C1 segment of cervical spinal cord (tissue), 14 donors: ENCODE measurements at places on chromosomes 3 and 15.

- DNase-seq: peak; percentile 5
Observed at GRCh38 chr3:194401868-194402329, 2.8 kb upstream of the GP5 start.

DNA sequence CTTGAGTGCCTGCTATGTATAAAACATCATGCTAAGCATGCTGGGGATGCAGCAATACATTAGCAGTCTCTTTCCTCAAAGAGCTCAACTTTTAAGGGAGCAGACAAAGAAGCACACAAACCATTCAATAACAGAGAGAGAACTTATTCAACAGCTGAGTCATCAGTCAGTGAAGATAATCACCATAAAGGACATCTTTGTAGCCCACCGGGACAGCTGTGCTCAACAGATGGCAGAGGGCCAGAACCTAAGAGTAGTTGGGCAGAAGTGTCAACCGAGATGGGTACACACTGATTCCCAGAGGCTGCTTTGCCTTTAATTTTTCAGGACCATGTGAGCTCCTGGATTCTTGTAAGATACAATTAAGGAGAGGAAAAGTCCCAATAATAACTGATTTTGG is 4.2 kb upstream of the RAB8B start:
- no peak for DNase-seq

GRCh38 chr3:103127737-103128136 is 692.9 kb downstream of the ZPLD1 start:
- no peak for DNase-seq

DNA sequence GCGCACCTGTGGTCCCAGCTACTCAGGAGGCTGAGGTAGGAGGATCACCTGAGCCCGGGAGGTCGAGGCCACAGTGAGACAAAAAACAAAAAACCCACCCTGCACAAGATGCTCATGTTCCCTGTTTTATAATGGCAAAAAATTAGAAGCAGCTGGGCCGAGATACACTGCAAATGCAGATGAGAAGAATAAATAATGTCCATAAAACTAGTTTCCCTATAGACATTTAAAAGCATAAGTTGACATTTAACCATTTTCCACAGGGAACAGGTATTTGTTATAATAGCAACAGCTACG is 537 bp upstream of the SCAP start:
- DNase-seq: no peak

DNA sequence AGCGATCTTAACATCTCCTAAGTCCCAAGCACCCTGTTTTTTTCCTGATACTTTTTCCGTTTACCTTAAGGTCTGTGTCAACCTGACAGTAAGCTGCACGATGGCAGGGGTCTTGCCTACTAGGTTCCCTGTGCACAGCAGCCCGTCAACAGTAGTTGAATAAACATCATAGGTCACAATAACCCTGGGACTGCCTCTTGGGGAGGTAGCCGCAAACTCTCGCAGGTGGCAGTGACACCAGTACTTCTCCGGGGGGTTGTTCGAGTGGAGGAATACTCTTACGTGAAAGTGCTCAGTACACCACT is 365 bp upstream of the PDCD6IP start:
- no peak for DNase-seq

GRCh38 chr15:90286678-90287077 is 21.2 kb downstream of the NGRN start:
- no peak for DNase-seq

GRCh38 chr3:44429459-44429858 is 48.0 kb downstream of the ZNF445 start:
- no peak for DNase-seq

GRCh38 chr3:152405915-152406802 is 137.4 kb downstream of the MBNL1 start:
- DNase-seq: no peak

DNA sequence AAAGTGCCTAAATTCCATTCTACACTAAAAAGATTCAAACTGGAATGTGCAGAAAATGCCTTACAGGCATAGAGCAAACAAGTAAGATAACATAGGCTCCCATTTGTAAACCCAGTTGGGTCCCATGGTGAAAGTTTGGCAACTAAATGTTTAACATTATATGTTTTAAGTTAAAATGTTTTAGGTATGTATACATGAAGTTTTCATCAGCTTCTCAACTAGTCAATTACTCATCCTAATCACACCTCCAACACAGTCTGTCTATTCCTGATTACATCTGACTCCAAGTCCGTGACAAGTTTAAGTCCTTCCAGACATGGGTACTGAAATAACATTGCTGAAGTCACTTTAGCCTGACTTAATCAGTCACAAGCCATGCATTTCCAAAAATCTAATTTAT is 25.0 kb downstream of the MYLK start:
- no peak for DNase-seq

- no peak for DNase-seq
Observed at GRCh38 chr3:84989102-84989501, 30.3 kb downstream of the CADM2 start.

- no peak for DNase-seq
Observed at GRCh38 chr3:100277255-100277800, 16.5 kb downstream of the TBC1D23 start.

GRCh38 chr3:45940004-45940780 is 3.1 kb upstream of the CXCR6 start:
- no peak for DNase-seq

DNA sequence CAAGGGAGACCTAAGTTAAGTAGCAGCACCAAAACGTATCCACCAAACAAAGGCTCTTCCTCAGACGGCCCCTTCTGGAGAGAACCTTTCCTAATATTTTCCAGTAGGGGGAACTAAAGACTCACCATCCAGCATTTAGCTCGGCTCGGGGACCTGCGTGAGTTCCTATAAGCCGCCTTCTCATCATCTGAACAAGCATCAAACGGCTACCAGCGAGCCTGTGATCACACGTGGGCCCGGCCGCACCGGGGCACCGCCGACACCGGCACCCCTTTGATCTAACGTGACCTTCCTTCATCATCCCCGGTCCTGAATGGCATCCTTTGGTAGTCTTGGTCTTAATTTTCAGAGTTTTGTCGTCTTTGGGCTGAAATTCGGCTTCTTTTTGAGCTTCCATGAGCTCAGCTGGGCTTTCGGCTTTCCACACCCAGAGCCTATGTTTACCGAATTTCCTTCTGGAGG is 1.4 kb upstream of the ROBO2 start:
- peak; percentile 63 for DNase-seq

DNA sequence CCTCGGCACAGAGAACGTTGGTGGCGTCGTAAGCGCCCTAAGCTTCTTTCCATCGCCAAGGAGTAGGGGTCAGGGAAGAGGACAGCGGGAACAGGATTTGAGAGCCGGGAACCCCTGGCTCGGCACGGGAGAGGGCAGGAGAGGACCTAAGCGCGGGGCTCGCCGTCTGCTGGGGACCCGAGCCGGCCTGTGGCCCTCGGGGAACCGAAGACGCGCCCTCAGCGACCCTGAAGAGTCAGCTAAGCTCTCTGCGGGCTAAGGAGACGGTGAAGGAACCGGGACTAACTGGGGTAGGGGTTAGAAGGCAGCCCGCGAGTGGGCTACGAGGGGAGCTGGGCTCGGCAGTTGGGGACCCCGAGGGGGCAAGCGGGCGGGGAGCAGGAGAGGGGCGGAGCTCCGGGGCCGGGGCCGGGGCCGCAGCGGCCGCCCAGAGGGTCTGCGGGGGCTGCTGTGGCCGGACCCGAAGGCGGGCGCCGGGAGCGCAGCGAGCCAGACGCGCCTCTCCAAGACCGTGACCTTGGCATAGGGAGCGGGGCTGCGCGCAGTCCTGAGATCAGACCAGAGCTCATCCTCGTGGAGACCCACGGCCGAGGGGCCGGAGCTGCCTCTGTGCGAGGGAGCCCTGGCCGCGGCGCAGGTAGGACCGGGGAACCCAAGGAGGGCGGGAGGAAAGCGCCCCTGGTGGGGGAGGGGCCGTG is 574 bp downstream of the CASR start:
- DNase-seq: no peak

- no peak for DNase-seq
Observed at GRCh38 chr3:153614140-153614539, 452.1 kb downstream of the RAP2B start.

- no peak for DNase-seq
Observed at GRCh38 chr3:173733029-173733652, 335.6 kb downstream of the NLGN1 start.

GRCh38 chr3:24506966-24507775 is 12.5 kb upstream of the THRB start:
- no peak for DNase-seq

DNA sequence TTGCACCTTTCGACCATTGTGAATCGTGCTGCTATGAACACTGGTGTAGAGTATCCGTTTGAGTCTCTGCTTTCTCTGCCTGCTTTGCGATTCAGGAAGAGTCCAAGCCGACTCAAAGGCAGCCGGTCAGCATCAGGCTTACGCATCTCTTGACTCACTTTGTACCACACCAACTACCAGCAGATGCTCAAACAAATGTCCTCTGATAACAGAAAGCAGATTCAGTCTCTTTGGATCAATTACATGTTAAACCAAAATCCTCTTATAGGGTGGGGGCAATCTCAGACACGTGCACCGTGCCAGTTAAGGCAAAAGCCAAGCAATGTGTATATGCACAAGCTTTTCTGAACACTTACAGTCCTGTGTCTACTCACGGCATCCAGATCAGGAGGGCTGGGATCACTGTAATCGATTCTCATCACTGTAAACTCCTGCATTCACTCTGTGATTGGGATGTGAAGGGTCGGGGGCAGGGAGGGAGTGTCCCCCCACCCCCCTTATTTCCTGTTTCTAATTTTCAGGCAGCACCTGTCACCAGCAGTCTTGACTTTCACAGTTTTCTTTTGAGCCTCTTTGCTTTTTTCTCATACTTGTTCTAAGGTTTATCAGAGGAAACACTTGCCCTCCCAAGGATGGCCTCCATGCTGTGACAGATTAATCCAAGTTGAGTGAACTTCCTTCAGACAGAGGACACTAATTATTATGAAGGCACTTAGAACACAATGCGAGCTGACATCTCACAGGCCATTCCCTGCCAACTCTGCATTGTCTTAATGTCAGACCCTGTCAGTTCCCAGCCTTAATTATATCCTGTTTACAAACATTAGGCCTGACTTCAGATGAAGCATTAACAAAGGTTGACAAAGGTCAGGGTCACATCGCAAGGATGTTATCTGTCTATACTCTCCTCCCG is 153.5 kb downstream of the MECOM start:
- DNase-seq: no peak

DNA sequence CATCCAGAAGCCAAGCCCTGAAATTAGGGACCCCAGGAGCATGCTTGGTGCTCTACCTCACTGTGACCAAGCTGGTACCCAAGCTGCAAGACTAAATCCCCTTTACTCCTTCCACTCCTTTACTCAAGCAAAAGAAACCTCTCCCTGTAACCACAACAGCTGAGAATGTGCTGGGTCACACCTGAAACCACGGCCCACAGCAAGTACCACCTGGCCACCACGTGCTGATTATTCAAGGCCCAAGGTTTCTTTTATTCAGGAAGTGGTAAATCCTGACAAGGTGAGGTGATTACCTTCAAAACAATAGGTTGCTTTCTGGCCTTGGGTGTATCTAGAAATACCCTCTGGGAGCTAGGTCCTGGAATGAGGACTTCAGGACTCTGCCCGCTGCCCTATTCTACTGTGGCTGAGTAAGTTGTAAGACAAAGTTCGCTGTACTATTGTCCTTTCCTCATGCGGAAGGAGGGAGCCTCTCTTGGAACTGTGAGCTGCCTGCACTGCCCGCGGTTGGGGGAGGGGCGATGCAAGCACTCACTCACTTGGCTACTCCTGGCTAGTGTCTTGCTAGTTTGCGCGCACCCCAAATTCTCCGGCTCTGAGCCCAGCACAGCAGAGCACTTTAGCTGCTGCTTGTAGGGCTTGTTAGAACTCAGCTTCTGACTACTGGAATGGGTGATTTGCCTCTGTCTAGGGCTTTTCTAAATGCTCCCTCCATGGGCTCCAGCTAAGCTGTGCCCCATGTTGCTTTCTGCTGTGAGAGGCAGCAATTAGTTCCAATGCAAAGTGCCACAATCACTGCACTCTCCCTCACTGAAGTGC is 487.1 kb upstream of the CNTN3 start:
- no peak for DNase-seq

- DNase-seq: no peak
Observed at GRCh38 chr3:4520033-4520816, 27.1 kb downstream of the ITPR1 start.

DNA sequence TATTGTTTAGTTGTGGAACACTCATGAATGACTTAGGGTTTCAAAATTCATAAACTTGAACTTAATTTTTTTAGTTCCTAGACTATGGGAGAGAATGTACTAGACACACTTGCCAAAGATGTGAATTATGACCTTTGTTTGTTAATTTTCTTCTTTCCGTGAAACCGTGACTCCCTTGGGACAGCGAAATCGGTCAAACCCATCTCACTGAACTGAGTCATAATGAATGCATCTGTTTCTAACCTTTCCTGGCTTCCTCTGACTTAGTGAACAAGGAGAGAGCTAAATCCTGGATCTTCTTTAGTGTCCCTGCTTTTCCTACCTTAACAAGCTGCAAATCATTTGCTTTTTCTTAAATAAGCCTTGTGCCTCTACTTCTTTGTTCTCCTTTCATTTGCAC is 85.5 kb downstream of the LARS2 start:
- DNase-seq: no peak

GRCh38 chr15:54594115-54594514 is 602.6 kb downstream of the RSL24D1 start:
- no peak for DNase-seq

DNA sequence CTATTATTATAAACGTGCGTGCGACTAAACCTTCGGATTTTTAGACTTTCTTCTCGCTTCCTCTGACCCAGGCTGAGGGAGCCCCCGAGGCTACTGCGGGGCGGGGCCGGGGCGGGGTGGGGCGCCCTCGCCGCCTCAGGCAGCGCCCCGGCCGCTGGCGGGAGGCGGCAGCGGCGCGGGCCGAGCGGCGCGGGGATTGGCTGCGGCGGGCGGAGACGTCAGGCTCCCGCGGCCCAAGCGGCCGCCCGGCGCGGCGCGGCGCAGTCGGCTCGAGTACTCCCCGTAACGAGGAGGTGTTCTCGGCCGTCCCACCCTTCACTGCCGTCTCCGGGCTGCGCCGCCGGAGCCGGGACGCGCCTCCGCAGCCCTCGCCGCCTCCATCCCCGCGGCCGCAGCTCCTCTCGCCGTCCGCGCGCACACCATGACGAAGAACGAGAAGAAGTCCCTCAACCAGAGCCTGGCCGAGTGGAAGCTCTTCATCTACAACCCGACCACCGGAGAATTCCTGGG is at the start of gene ATP1B3:
Gene ATP1B3 (plus strand): TSS at position 263 of the 510 bp plus-strand sequence. CDS start 159 bp downstream, at position 422.
- peak; percentile 40 for DNase-seq

GRCh38 chr3:36893137-36893557 is 51.7 kb downstream of the TRANK1 start:
- no peak for DNase-seq

GRCh38 chr3:156093964-156094363 is 26.4 kb upstream of the KCNAB1 start:
- DNase-seq: no peak
